ENCODE measurements at places on chromosomes 12 and 14.
A peak's percentile ranks its signal among the peaks of the same experiment; 100 is the strongest.

DNA sequence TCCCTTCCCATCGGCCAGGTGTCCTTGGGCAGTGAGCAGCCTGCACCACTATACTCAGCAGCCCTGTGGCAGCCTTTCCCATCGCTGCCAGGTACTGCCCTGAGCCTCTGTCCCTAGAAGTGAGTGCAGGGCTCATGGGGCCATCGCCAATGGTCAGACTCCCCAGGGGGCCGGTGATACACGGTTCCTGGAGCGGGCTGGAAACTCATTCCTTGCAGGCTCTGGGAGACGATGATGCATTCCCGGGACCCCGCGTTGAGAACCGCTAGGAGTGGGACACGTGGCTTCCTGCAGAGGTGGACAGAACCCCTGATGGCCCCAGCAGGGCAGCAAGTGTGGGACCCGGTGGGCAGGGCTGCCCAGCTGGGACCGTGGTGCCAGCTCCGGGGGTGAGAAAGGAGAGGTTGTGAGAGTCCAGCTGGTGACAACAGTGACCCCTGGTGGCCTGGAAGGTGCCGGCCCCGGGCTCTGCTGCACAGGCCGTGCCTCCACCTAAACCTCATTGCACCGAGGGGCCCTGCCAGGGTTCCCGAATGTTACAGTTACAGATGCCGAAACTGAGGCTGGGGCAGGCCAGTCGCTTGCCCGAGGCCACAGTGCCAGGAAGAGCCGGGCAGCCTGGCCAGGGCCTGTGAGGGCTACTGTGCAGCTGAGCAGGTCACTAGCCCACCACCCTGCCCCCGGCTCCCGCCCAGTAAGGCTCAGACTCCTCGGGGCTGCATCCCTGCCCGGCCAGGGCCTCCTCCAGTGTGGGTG is 33.8 kb downstream of the FBRSL1 start:
- DNase-seq, result peak; percentile 90

- peak; percentile 83 for DNase-seq
Measured at GRCh38 chr14:20630340-20631022, 11.0 kb downstream of the OR6S1 start.

GRCh38 chr12:45388545-45388944 is 172.7 kb downstream of the ANO6 start:
- DNase-seq, result no peak

- DNase-seq, result no peak
Measured at GRCh38 chr12:5779401-5779800, 165.7 kb downstream of the ANO2 start.

DNA sequence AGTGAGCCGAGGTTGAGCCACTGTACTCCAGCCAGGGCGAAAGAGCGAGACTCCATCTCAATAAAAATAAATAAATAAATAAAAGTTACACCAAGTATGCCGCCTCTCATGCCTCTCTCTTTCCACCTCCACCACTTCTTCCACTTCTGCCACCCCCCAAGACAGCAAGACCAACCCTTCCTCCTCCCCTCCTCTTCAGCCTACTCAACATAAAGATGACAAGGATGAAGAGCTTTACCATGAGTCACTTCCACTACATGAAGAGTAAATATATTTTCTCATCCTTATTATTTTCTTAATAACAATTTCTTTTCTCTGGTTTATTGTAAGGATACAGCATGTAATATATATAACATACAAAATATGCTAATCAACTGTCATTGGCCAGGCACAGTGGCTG is 3.6 kb upstream of the TMED2 start:
- no peak for DNase-seq

DNA sequence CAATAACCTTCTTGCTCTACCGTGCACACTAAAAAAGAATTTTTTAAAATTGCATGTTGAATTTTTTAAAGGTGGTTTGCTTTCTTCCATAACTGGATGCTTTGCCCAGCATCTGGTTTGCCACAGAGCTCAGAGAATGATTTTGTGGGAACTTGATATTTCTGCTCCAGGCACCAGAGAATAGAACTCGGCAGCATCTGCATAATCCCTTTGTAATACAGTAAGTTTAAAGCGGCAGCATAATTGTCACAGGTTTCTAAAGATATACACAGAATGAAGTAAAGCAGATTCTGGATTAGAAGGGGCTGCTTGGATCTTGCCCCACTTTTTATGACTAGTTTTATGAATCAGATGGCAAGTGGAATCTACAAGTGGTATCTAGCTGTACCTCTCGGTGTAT is 352.0 kb downstream of the NPAS3 start:
- no peak for DNase-seq

DNA sequence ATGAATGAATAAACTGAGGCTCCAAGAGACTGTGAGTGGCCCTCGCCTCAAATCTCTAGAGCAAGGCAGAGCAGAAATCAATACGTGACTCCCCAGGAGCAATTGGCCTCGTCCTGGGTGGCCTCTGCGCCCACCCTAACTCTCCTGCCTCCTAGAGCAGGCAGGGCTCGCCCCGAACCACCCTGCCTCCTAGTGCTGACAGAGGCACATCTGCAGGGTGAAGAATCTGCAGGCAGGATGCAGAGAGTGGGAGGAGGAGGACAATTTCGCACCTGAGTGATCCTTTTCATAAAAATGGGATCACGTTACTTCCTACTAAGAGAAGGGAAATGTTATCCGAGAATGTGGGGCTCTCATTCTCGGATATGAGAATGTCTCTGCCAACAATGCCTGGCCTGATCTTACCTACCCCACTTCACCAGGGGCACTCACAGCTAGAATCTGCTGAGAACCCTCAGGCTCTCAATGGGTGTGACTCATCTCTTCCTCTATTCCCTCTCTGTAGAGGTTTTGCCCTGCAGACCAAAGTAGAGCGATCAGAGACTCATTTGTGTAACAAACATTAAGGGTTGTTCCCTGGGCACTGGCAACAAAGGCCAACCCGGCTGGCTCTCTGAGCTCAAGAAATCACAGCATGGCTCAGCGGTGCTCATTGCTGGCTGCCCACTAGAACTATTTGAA is 61.7 kb upstream of the BCL2L14 start:
- DNase-seq, result peak; percentile 77

GRCh38 chr14:69605738-69606137 is 5.7 kb upstream of the SUSD6 start:
- DNase-seq, result no peak

- DNase-seq, result no peak
Measured at GRCh38 chr12:117284140-117284539, 77.3 kb downstream of the NOS1 start.

GRCh38 chr12:93908846-93909567 is 231.8 kb downstream of the CRADD start:
- DNase-seq, result no peak

DNA sequence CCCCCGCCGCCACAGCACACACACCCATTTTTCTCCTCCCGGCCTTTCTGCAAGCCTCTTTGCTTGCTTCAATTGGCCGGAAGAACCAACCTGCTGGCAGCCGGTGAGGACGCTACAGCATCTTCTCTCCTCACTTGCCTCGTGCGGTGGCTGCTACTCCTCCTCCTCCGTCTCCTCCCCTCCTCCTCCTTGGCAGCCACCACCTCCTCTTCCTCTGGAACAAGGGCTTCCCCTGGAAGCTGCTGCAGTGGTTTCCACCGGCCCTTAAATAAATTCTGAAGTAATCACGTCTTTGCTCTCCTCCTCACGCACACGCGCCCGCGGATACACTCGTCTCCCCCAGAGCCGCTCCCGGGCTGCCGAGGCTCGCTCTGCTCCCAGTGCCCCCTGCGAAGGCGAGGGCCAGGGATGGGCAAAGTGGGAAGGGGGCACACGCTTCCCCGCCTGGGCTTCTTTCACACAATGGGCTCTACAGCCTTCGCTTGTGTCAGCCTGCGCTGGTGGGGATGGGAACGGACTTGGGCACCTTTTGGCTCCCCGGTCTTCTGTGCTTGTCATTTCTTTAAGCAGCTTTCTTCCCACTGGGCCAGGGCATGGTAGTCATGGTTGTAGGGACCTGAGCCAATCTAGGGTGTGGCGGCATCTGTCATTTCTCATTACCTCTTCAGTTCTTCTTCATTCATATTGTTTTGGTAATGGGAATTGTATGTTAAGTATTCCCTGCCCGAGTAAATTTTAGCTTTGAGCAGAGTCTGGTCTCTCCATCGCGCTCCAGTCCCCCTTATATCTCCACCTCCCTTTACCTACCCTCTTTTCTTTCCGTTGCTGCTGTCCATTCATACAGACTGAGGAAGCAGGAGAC is at the start of gene PPFIA2:
Gene PPFIA2 (minus strand): TSS at position 161 of the 862 bp plus-strand sequence.
- peak; percentile 56 for DNase-seq

- DNase-seq, result no peak
Measured at GRCh38 chr14:94217116-94217515, 43.0 kb downstream of the PPP4R4 start.

DNA sequence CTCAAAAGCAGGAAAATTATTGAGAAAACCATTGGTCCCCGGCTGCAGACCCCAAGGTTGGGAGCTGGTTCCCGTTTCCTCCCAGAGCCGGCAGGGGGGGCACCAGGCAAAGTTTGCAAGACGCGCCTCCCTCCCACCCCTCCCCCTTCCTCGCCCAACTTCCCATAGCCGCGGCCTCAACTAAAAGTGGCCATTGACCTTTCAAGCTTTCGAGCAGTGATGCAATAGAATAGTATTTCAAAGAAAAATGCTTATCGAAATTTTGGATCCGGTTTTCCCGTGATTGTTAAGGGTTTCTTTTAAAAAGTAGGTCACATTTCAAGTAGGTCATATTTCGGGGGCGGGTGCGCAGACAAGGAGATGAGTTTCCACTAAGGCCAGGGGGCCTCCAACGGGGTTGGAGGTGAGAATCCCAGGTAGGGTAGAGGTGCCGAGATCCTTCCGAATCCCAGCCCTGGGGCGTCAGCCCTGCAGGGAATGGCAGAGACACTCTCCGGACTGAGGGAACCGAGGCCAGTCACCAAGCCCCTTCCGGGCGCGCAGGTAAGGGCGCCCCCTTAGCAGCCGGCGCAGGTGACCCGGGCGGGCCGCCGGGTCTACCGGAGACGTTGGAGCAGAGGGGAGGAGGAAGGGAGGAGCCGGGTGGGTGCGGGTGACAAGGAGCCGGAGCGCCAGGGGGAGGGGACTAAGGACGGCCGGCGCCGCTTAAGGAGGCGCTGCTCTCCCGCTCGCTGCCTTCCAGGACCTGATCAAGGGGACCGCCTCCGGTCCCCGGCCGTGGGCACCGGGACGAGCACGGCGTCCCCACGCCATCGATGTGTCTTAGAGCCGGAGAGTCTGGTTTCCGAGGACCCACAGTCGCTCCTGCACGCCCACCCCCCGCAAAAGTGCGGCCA is 2.6 kb upstream of the SOCS2 start:
- DNase-seq, result peak; percentile 85

DNA sequence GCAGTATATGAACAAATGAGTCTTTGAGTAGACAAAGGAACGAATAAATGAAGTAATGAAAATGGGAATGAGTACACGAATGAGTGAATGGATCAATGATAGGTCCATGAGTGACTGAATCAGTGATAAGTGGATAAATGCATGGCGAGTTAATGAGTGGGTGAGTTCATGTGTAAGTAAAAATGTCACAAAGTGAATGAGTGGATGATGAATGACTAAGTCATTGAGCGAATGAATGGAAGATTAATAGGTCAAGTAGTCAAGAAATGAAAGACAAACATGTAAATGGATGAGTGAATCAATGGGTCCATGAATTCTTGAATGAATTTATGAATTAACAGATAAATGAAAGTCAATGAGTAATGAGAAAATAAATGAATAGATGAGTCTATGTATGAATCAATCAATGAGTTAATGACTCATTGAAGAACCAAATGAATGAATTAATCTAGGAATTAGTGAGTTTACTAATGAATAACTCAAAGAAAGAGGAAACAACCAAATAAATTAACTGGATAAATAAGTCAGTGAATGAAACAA is 97.3 kb upstream of the RTL1 start:
- DNase-seq, result no peak

GRCh38 chr14:76962303-76962660 is 66.2 kb downstream of the IRF2BPL start:
- no peak for DNase-seq

DNA sequence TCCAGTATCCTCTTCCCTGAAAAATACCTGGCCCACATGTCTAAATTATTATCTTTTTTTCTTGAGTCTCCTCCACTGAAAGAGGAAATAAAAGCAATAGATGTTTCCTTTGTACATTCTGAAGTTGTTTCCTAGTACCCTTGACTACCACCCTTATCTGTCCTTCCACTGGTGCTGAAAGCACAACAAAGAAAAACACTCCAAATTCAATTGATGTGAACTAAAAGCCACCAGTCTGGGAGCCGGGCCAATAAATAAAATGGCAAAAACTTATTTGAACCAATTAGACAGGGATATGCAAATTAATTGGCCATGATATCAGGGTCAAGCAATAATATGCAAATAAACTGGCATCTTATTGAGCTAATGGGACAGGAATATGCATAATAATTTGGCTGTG is 330.5 kb downstream of the PAWR start:
- DNase-seq, result no peak

- DNase-seq, result no peak
Measured at GRCh38 chr12:97642911-97643310, 180.3 kb downstream of the RMST start.

GRCh38 chr12:100153131-100153530 is 10.5 kb upstream of the BLTP3B start:
- no peak for DNase-seq

DNA sequence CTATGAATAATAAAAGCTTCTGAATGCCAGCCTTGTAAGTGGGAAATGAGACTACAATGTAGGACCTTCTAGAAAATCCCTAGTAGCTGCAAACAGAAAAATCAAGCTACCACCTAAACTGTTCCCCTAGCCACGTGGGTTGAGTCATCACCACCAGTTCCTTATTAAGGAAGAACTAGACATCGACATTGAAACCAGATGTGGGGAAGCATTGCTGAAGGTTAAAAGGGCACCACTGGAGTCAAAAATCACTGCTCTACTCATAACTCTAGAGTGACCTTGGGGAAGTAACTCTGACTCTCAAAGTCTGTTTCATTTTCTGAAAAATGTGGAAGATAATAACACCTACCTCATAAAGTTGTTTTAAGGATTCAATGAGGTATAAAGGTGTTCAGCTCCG is 9.4 kb upstream of the CNIH1 start:
- no peak for DNase-seq

DNA sequence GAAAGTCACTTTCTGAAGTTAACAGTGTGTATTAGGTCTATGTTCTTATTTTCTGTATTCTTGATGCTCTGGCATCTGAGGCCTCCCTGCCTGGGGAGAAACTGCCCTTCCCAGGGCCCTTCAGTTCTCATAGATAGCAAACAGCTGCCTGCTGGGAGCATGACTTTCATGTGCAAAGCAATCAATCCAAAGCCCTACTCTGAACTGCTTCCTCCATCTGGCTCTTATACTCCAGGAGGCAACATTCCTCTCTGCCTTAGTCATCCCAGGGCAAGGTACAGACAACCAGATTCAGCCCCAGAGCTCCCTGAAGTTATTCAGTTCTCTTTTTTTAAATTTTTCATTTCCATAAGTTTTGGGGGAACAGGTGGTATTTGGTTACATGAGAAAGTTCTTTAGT is 41.7 kb upstream of the RIN3 start:
- DNase-seq, result peak; percentile 26

DNA sequence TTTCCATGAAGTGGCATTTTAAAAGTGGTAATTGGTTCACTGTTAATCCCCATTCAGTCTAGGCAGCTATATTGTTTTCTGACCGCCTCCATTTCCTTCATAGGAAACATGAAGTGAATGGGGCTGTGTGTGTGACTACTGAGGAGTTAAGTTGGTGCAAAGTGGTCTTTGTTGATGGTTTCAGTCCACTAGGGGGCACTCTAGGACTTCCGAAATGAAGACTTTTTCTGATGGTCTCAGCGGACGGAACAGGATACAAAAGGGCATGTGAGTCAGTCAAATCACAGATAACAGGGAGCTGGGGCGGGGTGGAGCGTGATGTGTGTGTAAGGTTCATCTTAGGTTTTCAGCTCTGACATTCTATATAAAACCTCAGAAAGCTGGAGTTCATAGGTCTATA is 240.1 kb upstream of the OR4E1 start:
- peak; percentile 72 for DNase-seq

All from activated CD8-positive, alpha-beta memory T cell treated with anti-CD3 and anti-CD28 coated beads, Interleukin-2, amount 50 U/mL, for 48 hours (primary cell).